GM12892 (cell line): ENCODE measurements at places on chromosomes 1 and 21.

GRCh38 chr1:63414691-63415365 lies 47.4 kb downstream of the ALG6 start:
- no peak for DNase-seq

DNA sequence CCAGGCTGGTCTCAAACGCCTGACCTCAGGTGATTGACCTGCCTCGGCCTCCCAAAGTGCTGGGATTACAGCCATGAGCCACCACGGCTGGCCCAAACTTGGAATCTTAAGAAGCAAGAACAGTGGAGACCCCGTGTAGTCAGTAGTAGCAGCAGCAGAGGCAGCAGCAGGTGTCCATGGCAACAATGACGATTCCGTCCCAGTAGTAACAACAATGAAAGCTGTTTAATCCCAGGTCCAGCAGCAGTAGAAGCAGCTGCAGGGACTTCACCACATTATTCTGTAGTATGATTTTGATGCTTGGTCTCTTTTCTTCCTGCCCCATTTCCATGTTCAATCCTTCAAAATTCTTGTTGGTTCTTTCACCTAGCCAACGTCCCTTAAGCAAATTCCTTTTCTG lies 69.6 kb upstream of the KCTD3 start:
- DNase-seq, result no peak

DNA sequence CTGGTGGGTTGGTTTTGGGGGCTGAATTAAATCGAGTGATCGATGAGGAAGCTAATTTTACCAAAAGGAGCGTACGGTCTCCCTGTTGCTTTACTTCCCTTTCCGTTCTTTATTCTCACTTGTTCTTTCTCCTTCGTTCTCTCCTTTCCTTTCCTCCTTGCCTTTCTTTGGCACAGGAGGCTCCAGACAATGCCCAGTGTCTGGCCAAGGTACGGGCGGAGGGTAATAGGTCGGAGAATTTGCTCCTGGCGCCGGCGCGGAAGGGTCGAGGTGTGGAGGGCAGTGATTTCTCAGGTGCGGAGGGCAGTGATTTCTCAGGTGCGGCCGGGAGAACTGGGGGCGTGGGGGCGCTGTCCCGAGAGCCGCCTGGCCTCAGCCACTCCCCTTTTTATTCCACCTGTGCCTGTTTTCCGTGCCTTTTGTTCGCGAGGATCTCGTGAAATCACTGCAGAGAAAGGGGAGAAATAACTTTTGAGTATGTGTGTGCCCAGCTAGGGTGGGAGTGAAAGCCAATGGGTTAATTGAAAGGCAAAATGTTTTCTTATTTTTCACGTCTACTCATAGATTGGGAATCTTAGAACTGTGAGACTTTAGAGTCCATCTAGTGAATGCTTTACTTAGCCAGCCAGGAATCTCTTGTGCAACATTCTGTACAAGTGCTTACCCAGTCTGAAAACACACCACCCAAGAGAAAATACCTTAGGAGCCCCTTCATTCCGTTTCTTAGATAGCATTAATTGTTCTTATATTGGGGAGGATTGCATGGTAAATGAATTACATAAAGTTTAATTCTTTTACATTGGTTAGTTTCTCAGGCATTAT lies 1.3 kb downstream of the FNBP1L start:
- no peak for DNase-seq

GRCh38 chr1:165387505-165387904 lies 31.0 kb upstream of the LMX1A start:
- no peak for DNase-seq

GRCh38 chr1:246954126-246954525 lies 22.4 kb upstream of the AHCTF1 start:
- no peak for DNase-seq

DNA sequence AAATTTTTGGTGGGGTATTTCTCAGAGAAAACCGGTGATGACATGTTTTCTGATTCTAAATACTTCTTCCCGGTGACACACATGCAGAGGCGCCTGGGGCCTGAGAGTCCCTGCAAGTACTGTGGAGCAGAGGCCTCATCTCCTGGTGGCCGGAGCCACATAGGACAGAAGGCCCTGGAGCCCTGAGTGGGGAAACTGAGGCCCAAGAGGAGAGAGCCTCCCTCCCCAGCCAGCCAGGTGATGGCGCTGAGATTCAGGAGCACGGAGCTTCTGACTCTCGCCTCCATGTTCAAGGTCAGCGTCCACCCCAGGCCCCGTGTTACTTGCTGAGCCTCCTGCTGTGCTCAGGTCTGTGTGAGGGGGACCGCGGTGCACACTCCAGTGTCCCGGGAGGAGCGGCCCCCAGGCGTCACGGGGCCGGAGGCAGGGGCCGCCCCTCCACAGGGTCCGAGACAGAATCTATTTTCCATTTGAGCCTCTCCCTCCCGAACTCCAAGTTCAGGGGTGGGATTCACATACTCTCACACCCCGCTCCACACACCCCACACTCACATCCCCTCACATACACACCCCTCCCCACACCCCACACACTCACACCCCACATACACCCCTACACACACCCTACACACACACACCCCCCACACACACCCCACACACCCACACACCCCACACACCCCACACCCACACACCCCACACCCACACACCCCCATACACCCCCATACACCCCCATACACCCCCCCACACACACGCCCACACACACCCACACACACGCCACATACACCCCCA lies 43.8 kb downstream of the SLX9 start:
- no peak for DNase-seq
